Gastrocnemius medialis (tissue), 4 donors: ENCODE measurements at places on chromosomes 6 and 20. TPM values are rescaled to one million over a fixed set of nuclear protein-coding genes. Genes with fewer than 3 reads are reported as not detected.
A peak's percentile ranks its signal among the peaks of the same experiment; 100 is the strongest.

DNA sequence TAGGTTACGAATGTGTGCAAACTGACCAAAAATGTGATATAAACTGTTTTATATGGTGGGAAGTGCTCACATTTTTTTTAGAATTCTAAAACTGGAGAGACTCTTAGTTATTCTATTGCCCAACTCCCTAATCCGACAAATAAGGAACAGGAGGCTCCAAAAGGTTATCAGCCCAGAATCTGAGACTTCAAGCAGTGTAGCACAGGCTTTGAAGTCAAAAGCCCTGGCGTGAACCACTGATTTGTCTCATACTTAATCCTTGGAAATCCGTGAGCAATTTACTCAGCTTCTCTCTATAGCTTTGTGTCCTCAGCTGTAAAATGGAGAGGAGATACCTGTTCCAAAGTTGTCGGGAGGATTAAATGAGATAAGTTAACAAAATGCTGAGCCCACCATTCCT, 368.8 kb upstream of the SASH1 start:
- no peak overlapping the region for H3K4me3 ChIP-seq
- no peaks in the 10 kb centered on the region for H3K36me3 ChIP-seq
- H3K27ac ChIP-seq = no peak overlapping the region
- DNase-seq = no peak
- H3K27me3 ChIP-seq = no peaks in the 10 kb centered on the region

DNA sequence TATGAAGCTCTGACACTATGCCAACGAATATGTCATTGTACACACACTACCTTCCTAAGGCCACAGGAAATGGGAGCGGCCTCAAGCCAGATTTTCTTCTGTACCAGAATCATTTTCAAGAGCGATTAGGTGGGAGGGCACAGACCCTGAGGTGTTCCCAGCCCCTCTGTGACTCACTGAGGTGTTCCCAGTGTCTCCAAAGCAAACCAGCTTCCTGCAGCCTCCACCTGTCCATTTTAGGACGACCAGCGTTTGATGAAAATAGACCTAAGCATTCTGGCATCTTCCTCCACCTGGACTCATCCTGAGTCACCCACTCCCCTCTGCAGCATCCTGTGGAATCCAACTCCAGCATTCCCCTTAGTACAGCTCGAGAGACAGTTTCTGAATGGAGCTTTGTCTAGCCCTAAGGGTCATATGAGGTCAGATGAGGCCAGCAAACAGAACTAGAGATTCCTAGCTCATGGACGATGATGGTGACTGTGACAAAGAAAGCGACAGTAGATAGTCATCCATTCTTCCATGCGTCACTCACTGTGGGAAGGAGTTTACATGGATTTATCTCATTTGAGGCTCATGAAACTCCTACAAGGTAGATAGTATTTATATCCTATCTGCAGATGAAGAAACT, 203.4 kb downstream of the PTPRT start:
- no peaks in the 10 kb centered on the region for H3K4me1 ChIP-seq
- no peak for DNase-seq
- no peaks in the 10 kb centered on the region for H3K27me3 ChIP-seq
- H3K36me3 ChIP-seq = no peaks in the 10 kb centered on the region
- H3K4me3 ChIP-seq = no peak overlapping the region

DNA sequence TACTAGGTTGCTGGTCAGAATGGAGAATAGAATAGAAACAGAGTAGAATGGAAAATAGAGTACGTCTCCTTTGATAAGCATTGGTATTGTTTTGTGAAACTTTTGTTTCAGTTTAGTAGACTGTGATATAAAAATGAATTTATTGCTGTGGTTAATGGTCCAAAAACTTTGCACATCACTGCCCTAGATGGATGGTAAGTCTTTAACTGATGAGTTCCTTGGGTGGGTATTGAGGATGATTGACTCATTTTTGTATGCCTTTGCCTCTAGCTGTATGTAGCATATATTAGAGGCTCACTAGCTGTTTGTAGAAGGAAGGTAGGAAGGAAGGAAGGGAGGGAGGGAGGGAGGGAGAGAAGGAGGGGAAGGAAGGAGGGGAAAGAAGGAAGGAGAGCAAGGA, 48.3 kb downstream of the ZDHHC14 start:
- H3K27me3 ChIP-seq = no peaks in the 10 kb centered on the region
- peaks cover 46% of the 10 kb centered on the region for H3K4me1 ChIP-seq
- H3K27ac ChIP-seq = no peak overlapping the region
- no peaks in the 10 kb centered on the region for H3K36me3 ChIP-seq

DNA sequence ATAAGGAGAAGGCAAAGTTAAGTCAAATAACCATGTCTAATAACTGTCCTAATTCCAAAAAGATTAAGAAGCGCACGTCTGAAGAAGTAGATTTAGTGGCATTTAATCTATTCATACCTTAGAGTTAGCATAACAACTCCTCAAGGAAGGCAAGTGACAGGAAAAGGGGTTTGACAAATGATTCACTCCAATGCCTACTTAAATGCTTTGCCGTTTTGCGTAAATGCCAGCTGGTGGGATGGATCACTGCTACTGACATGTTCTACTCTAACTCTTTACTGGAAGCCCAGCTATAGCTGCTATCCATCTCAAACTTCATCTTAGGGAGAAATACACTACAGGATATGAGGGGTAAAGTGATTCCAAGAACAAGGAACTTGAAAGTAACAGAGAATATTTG, 347.3 kb upstream of the RUNX2 start:
- H3K36me3 ChIP-seq = no peaks in the 10 kb centered on the region
- DNase-seq = no peak
- no peak overlapping the region for H3K4me3 ChIP-seq
- no peak overlapping the region for H3K27ac ChIP-seq

GRCh38 chr6:34235307-34236130, 1.2 kb upstream of the HMGA1 start:
- no peak for DNase-seq
- H3K27me3 ChIP-seq = no peaks in the 10 kb centered on the region
- H3K36me3 ChIP-seq = peaks cover under 1% of the 10 kb centered on the region
- peaks cover 11% of the 10 kb centered on the region for H3K4me1 ChIP-seq

DNA sequence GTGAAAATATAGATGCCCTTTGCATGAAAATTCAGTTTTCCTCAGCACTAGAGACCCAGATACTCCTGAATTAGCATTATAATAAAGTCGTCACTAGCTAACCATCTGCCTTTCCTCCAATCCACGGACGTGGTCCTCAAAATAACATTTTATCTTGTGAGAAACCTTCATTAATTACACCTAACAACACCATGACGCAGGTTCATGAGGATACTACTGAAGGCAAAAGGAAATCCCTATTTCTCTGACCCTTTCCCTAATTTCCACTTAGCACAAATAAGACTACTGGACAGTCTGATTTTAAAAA, 1.3 kb upstream of the PNISR start:
- no peaks in the 10 kb centered on the region for H3K27me3 ChIP-seq
- H3K36me3 ChIP-seq = peaks cover 6% of the 10 kb centered on the region
- no peak for DNase-seq
- H3K4me1 ChIP-seq = peaks cover 47% of the 10 kb centered on the region
- peak overlapping the region; percentile 97 for H3K27ac ChIP-seq

GRCh38 chr20:16537025-16537665, 36.1 kb downstream of the KIF16B start:
- H3K4me3 ChIP-seq = no peak overlapping the region
- H3K4me1 ChIP-seq = peaks cover 13% of the 10 kb centered on the region
- H3K27me3 ChIP-seq = no peaks in the 10 kb centered on the region
- no peak overlapping the region for H3K27ac ChIP-seq
- H3K36me3 ChIP-seq = no peaks in the 10 kb centered on the region

DNA sequence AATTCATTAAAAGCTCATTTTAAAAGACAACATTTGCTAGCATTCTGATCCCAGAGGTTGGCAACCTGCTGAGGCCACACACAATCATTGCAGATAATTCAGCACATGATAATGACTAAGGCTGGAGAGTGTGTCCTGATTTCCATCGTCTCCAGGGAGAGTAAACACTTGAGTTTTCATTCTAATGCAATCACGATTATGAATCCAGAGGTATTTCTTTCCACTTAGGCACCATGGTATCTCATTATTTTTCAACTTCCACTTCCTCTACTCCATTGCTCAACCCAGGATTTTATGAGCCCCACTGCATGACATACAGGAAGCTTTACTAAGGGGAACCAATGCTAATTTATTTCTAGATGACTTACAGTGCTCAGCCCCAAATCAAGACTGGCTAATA, 273.8 kb upstream of the AGPAT4 start:
- no peak for DNase-seq
- no peak overlapping the region for H3K4me3 ChIP-seq
- no peaks in the 10 kb centered on the region for H3K36me3 ChIP-seq
- H3K27me3 ChIP-seq = no peaks in the 10 kb centered on the region

- no peaks in the 10 kb centered on the region for H3K4me1 ChIP-seq
- no peaks in the 10 kb centered on the region for H3K36me3 ChIP-seq
- H3K27ac ChIP-seq = no peak overlapping the region
- H3K27me3 ChIP-seq = no peaks in the 10 kb centered on the region
- H3K4me3 ChIP-seq = no peak overlapping the region
Observed at GRCh38 chr6:162442687-162443086, 284.9 kb downstream of the PRKN start.

DNA sequence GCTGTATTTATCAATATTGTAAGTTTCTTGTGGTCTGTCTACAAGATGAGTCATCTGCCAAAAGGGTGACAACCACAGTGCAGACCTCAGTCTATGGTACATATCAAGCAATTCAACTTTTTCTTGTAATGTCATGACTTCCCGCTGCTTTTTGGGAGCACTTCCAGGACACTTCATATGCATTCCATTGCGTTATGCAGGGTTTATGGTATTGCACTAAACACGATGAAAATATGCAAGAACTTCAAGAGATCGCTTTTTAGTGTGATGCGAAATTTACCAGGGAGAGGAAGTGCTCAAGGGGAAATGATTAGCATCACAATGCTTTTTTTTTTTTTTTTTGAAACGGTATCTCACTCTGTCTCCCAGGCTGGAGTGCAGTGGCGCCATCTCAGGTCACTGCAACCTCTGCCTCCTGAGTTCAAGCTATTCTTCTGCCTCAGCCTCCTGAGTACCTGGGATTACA, 166.5 kb downstream of the TFAP2A start:
- H3K4me3 ChIP-seq = no peak overlapping the region
- no peak for DNase-seq

- H3K27me3 ChIP-seq = no peaks in the 10 kb centered on the region
- DNase-seq = no peak
- H3K4me3 ChIP-seq = no peak overlapping the region
Observed at GRCh38 chr20:55086421-55086820, 611.0 kb downstream of the DOK5 start.

DNA sequence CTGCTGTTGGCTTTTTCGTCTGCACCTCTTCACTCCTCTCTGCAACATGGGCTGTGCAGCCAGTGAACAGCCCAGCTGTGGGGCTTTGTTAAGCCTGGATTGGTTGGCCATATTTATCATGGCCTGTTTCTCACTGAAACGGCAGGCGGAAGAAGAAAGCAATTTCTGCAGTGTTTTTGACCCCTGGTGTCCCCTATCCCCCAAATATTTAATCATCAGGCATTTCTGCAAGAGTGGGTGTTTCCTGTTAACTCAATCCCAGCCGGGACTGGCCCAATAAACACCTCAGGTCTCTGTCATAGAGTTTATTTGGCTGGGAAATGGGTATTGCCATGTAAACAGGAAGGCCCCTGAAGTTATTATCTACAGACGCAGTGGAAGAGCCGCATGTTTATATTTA, 174.8 kb upstream of the SUPT3H start:
- no peak overlapping the region for H3K4me3 ChIP-seq
- no peak for DNase-seq
- peaks cover 20% of the 10 kb centered on the region for H3K4me1 ChIP-seq
- no peaks in the 10 kb centered on the region for H3K27me3 ChIP-seq
- no peaks in the 10 kb centered on the region for H3K36me3 ChIP-seq

- no peak overlapping the region for H3K4me3 ChIP-seq
- no peak for DNase-seq
- H3K27ac ChIP-seq = no peak overlapping the region
Observed at GRCh38 chr20:13765299-13765698, 19.4 kb downstream of the ESF1 start.

DNA sequence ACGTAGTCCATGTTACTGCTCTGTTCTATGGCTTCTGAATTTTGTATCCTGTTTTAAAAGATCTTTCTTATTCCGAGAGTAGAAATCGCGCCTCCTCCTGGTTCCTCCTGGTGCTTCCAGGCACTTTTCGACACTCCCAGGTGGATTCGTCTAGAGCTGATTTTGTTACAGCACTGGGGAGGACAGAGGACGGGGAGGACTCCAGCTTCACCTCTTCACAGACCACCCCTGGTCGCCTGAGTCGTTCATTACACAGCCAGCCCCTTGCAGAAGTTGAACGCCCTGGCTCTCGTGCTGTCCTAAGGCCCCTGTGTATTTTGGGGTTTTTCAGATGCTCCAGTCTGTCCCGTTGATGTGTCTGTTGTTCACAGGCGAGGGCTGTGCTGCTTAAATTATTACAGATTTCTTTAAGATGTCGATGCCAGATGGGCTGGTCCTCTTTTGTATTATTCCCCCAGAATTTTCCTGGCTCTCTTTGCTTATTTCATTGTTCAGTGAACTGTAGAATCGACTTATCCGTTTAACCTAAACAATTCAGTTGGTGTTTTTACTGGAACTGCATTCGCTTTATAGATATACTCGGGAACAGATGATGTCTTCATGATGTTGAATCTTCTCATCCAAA, 30.5 kb downstream of the COL20A1 start:
- no peak overlapping the region for H3K4me3 ChIP-seq
- no peaks in the 10 kb centered on the region for H3K36me3 ChIP-seq
- DNase-seq = no peak
- H3K4me1 ChIP-seq = no peaks in the 10 kb centered on the region
- H3K27ac ChIP-seq = no peak overlapping the region
- H3K27me3 ChIP-seq = peaks cover 8% of the 10 kb centered on the region

OR11A1 gene
- not detected for total RNA-seq

SNPH gene
- 3.1 TPM for total RNA-seq

MCCD1 gene
- total RNA-seq = not detected

TFAP2A gene
- not detected for total RNA-seq

SIGLEC1 gene
- total RNA-seq = 3.0 TPM

MAS1 gene
- not detected for total RNA-seq

ADGB gene
- total RNA-seq = not detected

POLR1C gene
- 25.1 TPM for total RNA-seq

TSHZ2 gene
- total RNA-seq = 1.0 TPM

SCUBE3 gene
- total RNA-seq = not detected

FAM83D gene
- total RNA-seq = not detected
